ENCODE measurements at places on chromosomes 6 and 20. TPM values are rescaled to one million over a fixed set of nuclear protein-coding genes. Genes with fewer than 3 reads are reported as not detected.

The CDH26 gene
- polyA plus RNA-seq, result 1.6 TPM

The SAPCD1 gene
- 16.0 TPM for polyA plus RNA-seq

The RSPH3 gene
- 21.1 TPM for polyA plus RNA-seq

The CDSN gene
- polyA plus RNA-seq, result not detected

GRCh38 chr20:17044891-17045290 is 181.9 kb upstream of the PCSK2 start:
- DNase-seq, result no peak

The HCRTR2 gene
- polyA plus RNA-seq, result 0.35 TPM

GRCh38 chr20:37364013-37364926 is 18.3 kb downstream of the SRC start:
- DNase-seq, result no peak

The FOXQ1 gene
- 10.9 TPM for polyA plus RNA-seq

The RBBP8NL gene
- 1.3 TPM for polyA plus RNA-seq

GRCh38 chr6:46963626-46964025 is 41.9 kb upstream of the ADGRF5 start:
- no peak for DNase-seq

GRCh38 chr20:62454904-62455636 is 20.7 kb downstream of the GATA5 start:
- peak; percentile 77 for DNase-seq

- no peak for DNase-seq
Observed at GRCh38 chr6:121520337-121521163, 85.1 kb downstream of the GJA1 start.

DNA sequence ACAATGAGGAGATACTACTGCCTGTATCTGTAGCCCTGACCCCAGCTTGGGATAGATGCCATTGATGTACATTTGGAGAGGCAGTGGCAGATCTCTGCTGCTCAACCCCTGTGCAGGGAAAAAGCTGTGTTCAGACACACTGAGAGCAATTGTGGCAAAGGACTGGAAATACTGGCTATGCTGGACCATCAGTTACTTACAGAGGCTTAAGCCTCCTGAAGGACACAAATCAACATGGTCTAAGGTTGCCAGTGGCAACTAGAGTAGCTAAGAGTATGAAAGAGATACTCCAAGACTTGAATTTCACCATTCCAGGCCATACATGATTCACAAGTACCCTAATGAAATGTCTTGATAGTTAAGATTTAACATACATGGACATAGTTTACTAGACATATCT is 32.4 kb upstream of the ENPP4 start:
- DNase-seq, result no peak

DNA sequence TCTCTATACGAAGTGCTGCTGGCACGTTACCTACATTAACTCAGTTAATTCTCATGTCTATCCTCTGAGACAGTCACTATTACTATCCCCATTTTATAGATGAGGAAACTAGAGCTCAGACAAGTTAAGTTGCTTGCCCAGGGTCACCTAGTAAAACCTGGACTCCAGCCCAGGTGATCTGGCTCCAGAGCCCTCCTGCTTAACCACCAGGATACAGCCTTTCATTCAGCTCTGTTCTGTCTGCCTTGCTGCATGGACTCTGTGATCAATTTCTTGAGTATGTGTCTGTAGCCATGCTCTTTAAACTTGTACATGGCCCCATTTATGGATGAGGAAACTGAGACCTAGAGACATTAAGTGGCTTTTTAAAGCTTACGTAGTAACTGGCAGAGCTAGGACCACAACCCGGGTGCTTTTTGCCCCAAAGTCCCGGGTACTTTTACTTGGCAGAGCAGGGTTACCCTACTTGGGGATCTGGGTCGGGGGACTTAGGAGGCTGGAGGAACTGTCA is 4.7 kb downstream of the CDKN1A start:
- DNase-seq, result no peak

DNA sequence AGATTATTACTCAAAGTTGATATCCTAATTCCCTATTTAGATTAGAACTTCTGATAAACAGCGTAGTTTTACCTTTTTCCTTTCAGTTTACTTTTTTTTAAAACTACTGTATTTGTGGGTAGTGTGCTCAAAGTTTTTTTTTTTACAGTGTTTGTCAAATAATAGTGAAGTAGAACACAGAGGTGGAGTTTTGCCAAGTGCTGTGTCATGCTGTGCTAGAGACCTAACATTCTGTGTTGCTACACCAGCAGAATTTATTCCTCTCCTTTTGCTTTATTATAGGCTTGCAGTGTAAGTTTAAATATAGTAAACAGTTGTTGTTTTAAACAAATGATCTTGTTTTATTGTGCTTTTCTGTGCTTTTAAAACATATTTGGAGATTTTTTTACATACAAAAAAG is 125.4 kb downstream of the HIVEP1 start:
- no peak for DNase-seq

The PRSS16 gene
- polyA plus RNA-seq, result 0.28 TPM

The FAM162B gene
- polyA plus RNA-seq, result 4.0 TPM

The PAK5 gene
- 0.63 TPM for polyA plus RNA-seq

GRCh38 chr6:145420599-145420998 is 314.7 kb downstream of the EPM2A start:
- no peak for DNase-seq

The FAM184A gene
- 16.1 TPM for polyA plus RNA-seq

DNA sequence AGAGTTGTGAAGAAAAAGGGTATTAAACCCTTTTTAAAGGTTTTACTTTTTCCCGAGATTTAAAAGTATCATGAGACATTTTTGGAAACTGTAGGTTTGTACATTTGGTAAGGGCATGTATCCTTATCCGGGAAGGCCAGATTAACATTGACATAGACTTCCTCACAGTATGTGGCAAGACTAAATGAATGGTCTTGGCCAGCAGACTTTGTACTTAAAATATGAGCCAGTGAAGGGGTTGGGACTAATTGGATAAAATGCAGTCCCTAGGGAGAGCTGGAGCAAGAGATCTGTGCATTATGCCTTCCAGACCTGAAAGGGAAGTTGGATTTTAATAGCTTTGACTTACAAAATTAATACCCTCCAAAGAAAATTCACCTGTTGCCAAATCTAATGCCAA is 60.4 kb upstream of the CCN2 start:
- DNase-seq, result no peak

DNA sequence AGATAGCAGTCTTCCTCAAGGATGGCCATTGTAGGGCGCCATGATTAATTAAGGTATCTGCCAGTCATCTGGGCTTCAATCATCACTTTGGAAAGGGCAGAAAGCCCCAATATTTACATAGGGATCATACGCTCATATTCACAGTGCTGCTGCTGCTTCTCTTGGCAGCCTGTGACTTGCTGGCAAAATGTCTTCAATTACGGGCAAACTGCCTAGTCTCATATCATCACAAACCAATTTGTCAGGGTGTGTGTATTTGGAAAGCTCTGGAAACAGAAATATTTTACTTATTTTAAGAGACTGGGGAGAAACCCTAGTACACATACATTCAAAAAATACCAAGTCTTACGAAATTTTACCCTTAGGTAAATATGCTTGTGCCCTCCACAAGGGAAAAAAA is 77.6 kb downstream of the SAMD5 start:
- no peak for DNase-seq

DNA sequence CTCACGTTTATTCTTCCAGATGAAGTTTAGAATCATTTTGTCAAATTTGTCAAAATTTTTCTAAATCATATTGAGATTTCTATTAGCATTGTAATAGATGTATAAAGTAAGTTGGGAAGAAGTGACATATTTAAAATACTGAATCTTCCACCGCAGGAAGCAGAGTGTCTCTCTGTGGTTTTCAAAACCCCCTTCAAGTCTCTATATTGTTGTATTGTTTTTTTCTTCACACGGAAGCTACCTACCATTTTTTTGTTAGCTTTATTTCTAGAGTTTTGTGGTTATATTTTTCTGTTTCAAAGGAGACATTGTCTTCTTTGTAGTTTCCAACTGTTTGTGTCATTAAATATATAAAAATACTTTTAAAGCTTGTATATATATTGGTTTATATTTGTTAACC is 188.6 kb downstream of the ZDHHC14 start:
- no peak for DNase-seq

The RAD21L1 gene
- polyA plus RNA-seq, result not detected

DNA sequence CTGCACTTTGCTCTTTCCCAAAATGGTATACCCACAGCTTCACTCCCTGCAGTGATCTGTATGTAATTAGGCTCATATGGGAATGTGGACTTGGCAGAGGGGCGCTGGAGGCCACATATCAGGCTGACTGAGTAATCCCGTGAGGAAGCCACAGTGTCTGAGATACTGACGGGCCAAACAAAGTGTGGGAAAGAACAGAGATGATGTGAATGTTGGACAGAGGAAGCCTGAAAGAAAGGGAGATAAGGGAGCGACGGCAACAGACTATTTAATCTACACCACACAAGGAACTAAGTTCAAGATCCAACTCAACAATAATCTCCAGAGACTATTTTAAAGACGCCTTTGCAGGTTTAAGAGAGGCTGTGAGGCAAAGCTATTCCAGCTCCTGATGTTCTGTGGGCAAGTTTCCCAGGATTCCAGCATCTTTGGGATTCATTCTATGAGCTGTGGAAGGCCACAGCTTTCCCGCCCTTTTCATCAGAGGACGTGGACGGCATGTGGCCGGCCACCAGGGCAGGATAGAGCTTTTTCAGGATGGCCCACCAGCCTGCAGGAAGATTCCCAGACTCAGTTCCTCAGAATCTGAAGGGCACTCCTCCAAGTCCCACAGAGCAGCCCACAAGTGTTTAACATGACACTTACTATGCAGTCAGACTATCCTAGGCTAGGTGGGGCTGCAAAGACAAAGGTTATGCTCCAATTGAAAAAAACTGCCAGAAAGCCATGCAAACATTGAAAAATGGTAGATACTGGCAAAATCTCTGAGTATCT is 237.5 kb downstream of the ATXN1 start:
- DNase-seq, result no peak

GRCh38 chr6:153145591-153145990 is 14.5 kb upstream of the RGS17 start:
- no peak for DNase-seq

The LPA gene
- 0.30 TPM for polyA plus RNA-seq

GRCh38 chr6:166167801-166168615 is at the start of gene TBXT:
Gene TBXT, minus strand, starts transcription at chr6:166167851. Its CDS starts 260 bp downstream, at chr6:166167591.
- no peak for DNase-seq

DNA sequence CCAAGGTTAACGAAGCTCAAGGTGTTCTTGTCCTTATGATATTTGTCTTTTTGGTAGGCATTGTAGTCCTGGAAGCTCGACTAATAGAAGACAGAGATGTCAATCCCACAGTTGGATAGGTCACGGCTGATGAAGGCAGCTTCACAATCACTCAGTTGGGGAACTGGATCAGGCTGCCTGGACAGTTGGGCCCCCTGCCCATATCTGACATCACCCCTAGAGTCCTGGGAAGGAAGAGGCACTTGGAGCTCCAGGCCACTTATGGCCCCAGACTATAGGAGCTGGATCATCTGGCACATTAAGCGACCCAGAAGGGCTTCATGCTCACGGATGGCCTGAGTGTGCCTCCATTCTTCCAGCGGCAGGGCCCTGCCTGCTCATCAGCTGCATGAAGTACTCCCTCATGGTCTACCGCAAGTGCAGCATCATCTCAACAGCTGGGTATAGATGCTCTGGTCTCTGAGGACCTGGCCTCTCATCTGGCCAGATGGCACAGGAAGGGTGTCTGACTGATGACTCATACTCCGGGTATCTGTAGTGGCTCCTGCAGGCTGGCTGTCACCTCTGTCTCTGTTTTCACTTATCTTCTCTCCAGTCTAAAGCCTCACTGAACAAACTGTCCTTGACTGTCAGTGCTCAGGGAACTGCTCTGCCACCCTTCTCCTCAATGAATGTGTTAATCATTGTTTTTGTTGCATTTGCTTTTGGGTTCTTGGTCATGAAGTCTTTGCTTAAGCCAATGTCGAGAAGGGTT is 29.2 kb upstream of the SSR1 start:
- DNase-seq, result no peak

GRCh38 chr6:36852481-36853147 is 13.4 kb upstream of the CPNE5 start:
- no peak for DNase-seq

DNA sequence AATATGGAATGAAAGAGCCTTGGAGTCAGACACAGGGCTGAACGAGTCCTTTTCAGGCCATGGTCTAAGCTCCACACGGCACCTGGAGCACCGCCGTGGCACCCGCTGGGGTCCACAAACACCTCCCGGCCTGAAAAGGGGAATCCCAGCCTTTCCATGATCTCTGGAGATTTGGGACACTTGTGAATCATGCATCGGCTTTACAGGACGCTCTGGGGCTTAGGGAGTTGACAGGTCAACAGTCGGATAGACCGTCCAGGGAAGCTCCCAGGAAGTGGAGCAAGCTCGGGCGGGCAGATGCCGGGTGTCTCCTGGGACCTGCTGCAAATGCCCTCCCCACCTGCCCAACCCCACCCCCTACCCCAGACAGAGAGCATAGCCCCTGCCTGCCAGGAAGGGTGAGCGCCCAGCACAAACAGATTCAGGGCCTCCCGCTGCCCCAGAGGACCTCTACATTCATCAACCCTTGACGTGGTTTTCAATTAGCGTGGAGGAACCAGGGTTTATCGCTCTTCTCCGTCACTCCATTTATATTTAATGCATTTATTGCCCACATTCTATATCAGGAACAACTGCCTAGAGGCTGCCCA is 53.6 kb downstream of the YTHDF1 start:
- no peak for DNase-seq

DNA sequence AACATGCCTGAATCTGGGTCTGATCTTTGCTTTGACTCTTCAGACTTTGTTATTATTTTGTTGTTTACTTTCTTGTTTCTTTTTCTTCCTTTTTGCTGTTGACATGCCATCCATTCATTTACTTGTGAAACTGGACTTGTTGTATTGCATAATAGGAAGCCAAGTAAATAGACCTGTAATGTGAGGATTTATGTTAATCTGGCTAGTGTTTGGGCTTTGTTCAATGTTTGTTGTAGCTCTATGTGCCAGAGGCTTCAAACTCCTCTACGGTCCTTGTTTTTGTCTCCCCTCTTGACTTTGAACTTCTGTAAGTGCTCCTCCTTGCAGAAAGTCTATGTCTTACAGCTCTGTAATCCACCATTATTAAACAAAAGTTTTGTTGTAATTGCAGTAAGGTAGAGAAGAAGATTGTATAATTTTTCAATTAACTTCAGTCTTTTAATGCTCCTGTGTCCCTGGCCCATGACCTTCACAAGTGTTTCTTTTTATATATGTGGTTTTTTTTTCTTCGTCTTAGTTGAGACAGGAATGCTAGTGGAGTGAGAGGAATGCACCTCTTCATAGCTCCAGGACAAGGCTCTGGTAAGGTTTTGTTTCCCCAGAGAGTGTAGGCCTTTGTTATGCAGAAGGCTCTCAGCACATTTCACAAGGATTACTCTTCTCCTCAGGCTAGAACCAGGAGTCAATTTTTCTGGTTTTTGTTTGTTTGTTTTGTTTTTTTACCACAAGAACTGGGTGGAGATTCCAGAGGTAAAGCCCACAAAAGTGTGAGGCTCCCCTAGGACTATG is 1061.8 kb upstream of the CITED2 start:
- no peak for DNase-seq

- DNase-seq, result no peak
Observed at GRCh38 chr20:17445543-17445942, 85.6 kb downstream of the BFSP1 start.

DNA sequence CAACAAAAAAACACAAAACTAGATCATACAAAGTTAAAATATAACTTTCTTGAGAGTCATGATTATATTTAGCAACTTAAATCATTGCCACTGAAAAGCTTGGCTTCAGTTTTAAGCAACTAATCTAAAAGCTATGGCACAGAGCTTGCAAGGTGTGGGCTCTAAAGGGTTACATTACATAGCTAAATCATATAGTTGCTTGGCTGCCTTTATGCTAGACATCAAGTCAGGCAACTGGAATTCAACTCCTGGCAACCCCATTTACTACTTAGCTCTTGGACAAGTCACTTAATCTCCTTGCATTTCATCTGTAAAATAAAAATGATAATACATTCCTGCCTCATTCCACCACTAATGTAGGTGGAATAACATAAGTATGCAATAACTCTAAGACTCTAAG is 40.9 kb upstream of the GCM1 start:
- no peak for DNase-seq

The SERINC3 gene
- polyA plus RNA-seq, result 68.4 TPM

All from left kidney (tissue), 8 donors.